ENCODE measurements at places on chromosomes 7 and 10.

DNA sequence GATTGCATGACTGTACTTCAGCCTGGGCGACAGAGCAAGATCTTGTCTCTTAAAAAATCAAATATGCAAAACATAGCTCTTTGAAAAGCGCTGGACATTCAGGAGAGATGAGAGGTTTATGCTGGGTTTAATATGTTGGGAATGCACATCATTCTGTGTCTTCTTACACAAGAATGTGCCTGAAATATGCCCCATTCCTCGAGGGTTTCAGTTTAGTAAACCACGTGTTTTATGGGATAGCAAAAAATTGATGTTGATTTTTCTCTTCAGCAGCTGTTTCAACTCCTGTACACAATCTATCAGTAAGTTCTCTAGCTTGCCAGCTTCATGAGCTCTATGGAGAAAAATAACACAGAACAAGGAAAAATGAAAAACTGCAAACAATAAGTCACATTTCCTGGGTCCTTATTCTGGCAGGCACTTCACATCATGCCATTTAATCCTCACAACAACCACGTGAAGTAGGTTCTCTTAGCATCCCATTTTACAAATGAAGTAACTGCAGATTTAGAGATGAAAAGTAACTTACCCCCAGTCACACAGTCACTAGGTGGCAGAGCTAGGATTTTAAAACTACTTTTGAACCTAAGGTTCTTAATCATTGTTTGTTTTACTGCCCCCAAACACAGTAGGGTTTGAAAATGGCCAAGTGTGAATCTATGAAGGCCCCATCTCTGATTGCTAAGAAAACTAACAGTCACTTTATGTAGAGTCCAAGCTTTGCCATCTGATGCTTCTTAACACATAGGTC lies 423.6 kb downstream of the PHTF2 start:
- no peak for DNase-seq

GRCh38 chr7:108009873-108010272 lies 6.9 kb upstream of the LAMB1 start:
- DNase-seq = no peak

DNA sequence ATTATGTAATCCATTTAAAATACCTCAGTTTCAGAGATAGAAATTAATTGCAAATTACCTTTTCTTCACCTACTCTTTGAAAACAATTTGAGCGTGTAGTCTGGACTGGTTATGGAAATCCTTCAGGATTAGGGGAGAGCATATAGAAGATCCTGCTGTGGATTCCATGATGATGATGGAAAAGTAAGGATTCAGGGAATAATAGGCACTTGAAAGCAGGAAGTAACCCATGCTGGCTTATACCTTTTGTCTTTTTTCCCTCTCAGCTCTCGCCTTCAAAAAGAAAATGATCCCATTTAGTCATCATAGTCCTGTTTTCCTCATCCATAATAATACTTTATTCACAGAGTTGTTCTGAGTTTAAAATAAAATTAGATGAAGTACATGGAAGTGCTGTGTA lies 4.4 kb downstream of the HBP1 start:
- no peak for DNase-seq

DNA sequence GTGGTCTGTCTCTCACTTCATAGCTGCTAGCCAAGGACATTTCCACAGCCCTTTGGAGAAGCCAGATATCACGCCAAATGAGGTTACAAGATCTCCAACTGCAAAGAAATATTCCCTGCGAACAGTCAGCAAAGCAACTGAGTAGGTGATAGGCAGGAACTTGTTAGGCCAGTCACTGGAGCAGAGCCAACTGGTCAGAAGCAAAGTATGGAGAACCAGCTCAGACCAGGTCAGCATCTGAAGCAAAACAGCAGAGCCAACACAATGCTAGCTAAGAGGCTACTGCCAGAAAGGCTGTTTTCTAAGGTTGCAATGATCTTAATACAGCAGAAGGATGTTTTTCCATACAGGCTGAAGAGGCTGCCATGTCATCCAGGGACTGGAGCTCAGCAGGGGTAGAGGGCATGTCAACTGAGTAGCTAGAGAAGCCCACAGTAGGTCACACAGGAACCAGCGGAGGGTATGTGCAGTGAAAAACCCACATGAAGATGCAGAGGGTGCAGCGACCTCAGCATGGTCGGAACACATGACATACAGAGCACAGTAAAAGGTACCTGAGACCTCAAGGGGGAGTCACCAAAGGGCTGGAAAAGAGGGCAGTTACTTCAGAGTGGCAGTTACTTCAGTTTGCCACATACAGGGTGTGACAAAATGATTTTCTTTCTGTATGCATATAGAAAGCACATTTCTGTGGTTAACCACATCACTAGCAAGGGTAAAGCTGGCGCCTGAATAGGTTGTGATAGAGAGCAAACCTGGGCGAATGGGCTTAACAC lies 8.9 kb downstream of the SEC31B start:
- DNase-seq = peak; percentile 37

GRCh38 chr10:62433901-62434300 lies 59.7 kb downstream of the ZNF365 start:
- DNase-seq = no peak

- DNase-seq = no peak
Measured at GRCh38 chr7:68893411-68893810, 704.9 kb upstream of the AUTS2 start.

GRCh38 chr7:30238721-30239441 lies 45.5 kb upstream of the ZNRF2 start:
- no peak for DNase-seq

- DNase-seq = no peak
Measured at GRCh38 chr7:129796186-129796775, 156.5 kb downstream of the UBE2H start.

- no peak for DNase-seq
Measured at GRCh38 chr7:34849163-34849960, 187.9 kb downstream of the DPY19L1 start.

DNA sequence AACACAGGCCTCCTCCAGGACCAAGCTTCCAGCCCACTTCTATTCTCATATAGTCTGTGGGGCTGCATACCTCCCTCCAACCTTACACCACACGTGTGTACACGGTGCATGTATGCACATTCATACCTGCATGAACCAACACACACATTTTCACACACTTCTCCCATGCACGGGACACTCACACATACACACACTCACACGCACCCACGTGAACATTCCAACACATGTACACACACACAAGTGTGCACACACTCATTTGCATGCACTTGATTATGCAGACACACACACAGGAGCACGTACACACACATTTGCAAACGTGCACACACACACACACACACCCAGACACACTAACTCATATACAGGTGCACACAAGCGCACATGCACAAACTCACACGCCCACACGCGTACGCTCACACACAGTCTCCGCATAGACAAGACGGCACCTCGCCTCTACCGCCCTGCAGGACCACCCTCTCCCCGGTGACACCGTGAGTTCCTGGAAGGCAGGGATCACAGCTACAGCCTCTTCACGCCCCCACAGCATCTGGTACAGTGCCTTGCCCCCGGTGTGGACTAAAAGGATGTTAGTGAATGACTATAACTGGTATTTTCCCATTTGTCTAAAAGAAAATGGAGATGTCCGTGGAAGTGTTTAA lies 263.8 kb downstream of the PTPRN2 start:
- DNase-seq = peak; percentile 1
